RWPE1 (cell line): ENCODE measurements at places on chromosomes 6 and 20.

- peak; percentile 84 for DNase-seq
These were observed 205.9 kb downstream of the ZMYND8 start for GRCh38 chr20:47150403-47151152.

DNA sequence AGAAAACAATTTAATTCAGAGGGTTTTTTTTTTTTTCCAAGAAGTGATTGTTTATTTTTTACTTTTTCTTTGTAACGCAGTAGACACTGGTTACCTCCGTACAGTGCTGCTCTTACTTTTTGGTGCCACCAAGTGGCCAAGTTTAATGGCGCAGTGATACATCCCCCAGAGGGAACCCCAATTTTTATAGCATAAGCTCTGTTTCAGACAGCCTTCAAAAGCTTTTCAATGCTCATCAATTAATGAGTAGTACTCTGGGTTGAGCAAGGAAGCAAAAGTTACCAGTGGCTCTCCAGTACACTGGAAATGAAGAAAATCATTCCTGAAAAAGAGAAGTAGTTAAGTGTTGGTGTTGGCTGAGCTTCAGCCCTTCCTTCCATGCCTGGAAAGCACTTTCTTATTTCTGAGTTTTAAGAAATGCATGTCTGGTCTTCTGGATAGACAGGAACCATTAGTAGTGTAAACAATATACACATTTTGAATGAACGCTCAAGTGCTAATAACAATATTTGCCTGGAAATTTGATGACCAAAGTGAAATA lies 129.1 kb upstream of the SMLR1 start:
- DNase-seq: peak; percentile 60

- DNase-seq: no peak
These were observed 19.1 kb upstream of the IRF4 start for GRCh38 chr6:372336-372911.

GRCh38 chr6:163289447-163289846 lies 125.1 kb upstream of the QKI start:
- no peak for DNase-seq

- DNase-seq: no peak
These were observed 289.8 kb upstream of the PREP start for GRCh38 chr6:105692613-105693215.

DNA sequence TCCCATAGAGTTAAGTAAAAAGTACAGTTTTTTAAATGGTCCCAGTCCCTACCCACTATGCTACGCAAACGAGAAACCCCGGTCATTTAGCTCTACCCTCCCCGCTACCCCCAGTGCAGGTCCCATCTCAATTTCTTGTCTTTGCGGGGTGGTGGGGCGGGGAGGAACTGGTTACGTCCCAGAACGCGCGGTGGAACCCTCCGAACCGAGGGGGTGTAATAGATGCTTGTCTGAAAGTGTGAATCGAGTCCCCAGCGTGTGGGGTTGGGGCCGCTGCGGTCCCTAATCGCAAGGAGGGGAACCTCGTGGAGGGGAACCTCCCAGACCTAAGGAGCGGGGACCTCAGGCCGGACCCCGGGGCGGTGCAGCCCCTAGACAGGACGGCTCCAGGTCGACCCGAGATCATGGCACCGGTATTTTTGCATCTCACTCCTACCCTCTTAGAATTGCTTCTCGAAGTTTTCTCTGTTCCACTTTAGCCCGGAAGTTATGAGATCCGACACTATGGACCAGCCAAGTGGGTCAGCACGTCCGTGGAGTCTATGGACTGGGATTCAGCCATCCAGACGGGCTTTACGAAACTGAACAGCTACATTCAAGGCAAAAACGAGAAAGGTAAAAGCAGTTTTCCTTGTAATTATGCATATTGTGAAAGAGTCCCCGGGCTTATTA lies 779 bp downstream of the HEBP2 start:
- no peak for DNase-seq

GRCh38 chr20:19473922-19474286 lies 261.5 kb downstream of the SLC24A3 start:
- DNase-seq: no peak

DNA sequence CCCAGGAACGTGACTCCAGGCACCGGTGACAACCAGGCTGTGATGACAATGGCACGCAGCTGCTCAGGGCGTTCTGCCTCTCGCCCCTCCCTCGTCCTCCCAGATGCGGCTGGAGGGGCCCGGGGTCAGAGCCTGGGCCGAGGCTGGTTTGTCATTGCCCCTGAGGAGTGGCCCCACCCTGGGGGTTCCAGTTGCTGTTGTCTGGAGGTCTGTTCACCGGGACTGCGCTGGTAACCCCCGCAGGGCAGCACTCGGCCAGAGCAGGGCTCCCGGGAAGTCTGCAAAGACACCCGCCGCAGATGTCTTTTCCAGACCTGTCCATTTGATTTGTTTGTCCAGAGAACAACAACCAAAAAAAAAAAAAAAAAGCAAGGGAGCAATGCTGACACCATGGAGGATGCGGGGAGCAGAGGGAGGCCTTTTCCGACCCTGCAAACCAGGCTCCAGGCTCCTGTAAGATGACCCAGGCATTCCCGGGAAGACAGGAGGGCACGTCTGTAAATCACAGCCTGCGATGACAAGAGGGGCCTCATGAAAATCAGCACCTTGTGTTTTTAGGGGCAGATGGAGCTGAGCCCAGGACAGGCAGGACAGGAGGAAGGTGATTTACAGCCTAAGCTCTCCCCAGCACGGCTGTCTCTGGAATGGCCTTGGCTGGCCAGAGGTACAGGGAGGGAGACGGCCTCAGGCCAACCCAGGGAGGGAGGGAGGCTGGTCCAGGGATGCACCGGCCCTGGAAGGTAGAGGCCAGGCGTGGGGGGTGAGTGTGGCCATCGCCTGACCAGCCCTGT lies 189.3 kb downstream of the ERMARD start:
- DNase-seq: no peak

DNA sequence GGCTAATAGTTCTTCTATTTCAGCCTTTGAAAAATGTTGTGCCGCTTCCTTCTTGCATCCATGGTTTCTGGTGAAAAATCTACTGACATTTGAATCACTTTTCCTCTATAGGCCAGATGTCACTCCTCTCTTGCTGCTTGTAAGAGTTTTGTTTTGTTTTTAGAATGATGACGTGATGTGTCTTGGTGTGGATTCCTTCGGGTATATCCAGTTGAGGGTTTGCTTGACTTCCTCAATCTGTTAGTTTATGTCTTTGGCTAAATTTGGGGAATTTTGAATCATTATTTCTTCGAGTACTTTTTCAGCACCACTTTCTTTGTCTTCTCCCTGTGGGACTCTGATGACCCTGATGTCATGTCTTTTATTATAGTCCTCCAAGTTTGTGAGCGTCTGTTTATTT lies 175.5 kb downstream of the MYLK4 start:
- no peak for DNase-seq

GRCh38 chr6:39865011-39865888 lies 69.0 kb downstream of the MOCS1 start:
- peak; percentile 69 for DNase-seq

DNA sequence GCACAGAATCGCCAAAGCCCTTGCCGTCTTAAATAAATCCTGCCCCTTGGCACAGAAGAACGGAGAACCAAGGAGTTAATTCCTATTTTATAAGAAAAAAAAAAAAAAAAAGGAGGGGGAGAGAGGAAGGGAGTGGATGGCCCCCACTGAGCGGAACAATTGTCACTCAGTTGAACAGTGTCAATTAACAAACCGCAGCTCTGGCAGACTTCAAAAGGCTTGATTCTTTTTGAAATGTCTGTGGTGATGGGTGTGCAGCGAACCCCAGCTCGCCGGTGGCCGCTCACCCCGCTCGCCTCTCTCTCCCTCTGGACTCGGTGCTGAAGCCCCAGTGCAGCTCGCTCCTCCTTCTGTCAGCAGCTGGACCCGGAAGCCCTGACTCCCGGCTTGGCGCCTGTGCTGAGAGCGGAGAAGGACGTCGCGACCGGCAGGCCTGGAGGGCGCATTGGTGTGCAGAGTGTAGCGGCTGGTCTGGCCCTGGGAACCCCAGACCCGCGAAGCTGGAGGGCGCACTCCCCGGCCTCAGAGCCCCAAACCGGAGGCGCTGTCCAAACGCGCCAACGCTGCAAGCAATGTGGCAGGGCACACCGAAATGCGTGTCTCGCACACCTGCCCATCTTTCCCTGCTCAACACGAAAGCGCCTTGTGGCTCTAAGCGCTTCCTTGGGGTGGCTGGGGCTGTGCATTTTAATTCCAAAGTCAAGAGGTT lies 3.4 kb downstream of the LINC00237 start:
- no peak for DNase-seq

- no peak for DNase-seq
These were observed 28.9 kb downstream of the SNX5 start for GRCh38 chr20:17939622-17940223.

DNA sequence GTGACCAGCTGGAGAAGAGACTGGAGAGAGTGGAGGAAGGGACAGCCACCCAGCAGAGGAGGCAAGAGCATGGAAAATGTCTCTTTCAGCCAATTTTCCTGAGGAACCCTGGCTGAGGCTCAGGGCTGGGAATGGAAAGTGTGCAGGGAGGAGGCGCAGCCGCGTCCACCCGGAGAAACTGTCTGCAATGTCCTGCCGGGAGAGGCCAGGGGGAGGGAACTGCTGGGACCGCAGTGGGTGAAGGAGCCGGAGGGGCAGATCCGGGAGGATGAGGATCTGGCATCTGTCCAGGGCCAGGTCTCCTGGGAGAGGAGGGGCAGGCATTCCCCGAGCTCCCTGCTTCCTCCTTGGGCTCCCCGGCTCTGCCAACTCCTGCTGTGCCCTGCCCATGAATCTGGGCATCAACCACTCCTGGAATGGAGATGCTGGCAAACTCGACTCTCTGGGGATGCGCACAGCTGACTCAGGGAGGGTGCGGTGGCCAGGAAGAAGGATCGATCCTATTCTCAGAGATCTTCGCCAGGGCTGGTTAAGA lies 17.4 kb upstream of the HM13 start:
- no peak for DNase-seq

- DNase-seq: no peak
These were observed 1.1 kb upstream of the APOBEC2 start for GRCh38 chr6:41051873-41052272.

GRCh38 chr6:145809211-145809610 lies 5.4 kb downstream of the FBXO30 start:
- DNase-seq: no peak

- no peak for DNase-seq
These were observed 192.3 kb downstream of the C6orf118 start for GRCh38 chr6:165117121-165117520.

GRCh38 chr6:141484711-141485110 lies 648.0 kb upstream of the GJE1 start:
- no peak for DNase-seq

DNA sequence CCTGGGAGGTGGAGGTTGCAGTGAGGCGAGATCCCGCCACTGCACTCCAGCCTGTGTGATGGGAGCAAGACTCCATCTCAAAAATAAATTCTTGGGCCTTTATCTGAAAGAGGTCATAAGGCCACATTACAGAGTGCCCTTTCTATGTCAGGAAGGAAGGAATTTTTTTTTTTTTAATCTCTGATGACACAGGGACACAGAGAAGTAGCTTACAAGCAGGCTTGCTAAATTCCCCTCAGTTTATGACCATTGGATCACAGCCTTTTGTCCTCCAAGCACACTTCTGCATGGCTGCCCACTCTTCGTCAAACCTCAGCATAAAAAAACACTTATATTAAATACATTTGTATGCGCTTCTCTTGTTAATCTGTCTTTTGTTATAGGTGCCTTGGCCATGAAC lies 7.5 kb upstream of the IFNGR1 start:
- no peak for DNase-seq

DNA sequence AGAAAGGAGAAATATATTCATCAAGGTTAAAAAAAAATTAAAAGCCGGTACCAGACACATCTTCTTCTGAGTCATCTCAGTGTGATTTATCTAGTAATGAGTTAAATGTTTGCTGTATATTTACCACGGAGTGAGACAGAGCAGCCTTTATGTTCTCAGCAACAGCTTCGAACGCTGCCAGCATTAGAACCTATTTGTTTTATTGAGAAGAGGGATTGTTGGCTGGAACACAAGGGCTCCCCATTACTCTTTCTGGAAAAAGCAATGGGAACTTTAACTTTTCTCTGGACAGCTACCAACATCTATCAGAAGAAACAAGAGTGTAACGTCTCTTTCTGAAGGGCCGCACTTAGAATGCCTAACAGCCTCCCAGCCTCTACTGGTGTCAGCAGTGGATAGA lies 105.3 kb upstream of the TAB2 start:
- DNase-seq: no peak

DNA sequence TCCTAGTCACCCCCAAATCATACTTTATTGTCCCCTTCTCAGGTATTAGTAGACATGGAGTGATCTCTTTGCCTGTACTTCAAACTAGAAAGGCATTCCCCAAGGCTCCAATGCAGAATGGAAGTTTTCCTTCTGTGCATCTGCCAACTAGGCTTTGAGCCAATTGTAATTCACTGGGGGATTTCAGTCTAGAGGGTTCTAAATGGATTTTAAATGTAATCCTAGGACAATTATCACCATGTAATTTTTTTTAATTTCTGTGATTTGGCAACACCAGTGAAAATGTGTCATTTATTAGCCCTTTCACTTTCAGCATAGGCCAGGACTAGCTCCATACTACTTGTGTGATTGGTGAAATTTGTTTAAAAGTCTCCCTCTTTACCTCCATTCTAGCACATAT lies 557.6 kb upstream of the MARCKS start:
- no peak for DNase-seq

DNA sequence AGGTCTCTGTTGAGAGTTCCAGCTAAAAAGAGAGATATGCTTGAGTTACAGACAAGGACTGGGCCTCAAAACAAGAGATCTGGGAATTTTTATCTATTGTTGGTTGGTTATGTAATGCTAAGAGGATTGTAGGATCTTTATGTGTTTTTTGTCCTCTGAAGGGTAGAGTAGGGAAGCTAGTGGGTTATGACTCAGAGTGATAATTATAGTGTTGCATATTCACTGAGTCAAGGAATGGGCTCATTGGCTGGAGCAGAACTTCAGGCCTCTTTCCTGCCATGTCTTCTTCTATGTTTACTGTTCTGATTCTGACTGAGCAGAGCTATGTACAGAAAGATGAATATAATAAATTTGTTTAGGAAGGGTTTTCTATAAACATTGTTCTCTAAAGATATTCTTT lies 66.1 kb upstream of the NOX3 start:
- no peak for DNase-seq

DNA sequence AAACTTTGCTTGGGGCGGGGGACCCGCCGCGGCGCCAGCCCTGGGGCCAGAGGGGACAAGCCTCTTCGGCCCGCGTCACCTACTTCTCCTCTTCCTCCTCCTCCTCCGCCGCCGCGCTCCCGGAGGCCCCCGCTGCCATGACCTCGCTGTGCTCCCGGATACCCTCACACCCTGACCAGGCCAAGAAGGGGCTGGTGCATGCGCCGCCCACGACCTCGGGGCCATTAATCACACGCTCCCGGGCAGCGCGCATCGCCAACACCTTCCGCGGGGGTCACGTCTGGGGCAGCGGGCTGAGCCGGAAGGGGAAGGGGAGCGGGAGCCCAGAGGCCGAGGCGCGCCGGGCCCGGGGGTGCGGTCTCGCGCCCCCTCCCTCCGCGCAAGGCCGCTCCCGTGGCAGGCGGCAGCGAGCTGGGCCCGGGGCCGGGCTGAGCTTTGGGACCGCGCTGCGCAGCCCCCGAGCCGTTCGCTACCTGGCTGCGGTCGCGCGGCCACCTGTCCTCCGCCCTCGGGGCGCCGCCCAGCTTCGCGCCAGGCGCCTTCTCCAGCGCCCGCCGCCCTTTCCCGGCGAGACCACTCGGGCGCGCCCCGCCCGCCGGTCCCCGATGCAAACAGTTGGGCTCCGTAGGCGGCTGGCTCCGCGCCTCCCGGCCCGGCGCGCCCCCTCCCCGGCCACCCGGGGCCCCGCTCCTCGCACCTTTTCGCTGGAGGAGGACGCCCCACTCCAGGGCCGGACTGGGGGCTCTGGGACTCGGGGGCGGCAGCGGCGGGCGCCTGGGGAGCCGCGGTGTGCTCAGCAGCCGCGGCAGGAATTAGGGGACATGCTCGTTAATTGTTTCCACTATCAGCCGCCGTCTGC lies 575 bp upstream of the CNR1 start:
- DNase-seq: no peak

GRCh38 chr20:45489083-45489531 lies 19.6 kb downstream of the WFDC2 start:
- DNase-seq: peak; percentile 56
